Esophagus squamous epithelium (tissue), 5 donors: ENCODE measurements at places on chromosomes 4 and X. TPM values are rescaled to one million over a fixed set of nuclear protein-coding genes. Genes with fewer than 3 reads are reported as not detected.

- no peak for DNase-seq
Observed at GRCh38 chr4:137122876-137123275, 409.4 kb downstream of the PCDH18 start.

DNA sequence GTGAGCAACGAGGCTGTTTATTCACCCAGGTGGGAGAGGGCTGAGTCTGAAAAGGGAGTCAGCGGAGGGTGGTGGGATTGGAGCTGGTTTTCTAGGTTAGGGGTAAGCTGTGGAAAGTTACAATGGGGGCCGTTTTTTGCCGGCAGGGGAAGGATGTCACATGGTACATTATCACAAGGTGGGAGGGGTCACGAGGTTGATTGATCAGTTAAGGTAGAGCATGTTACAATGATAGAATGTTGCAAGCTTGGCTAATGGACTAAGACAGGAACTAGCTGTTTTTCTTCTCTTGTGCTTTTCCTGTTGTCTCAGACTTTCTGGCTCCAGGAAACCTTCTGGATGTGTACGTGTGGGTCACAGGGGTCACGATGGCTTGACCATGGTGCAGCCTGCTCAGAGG is 536.3 kb upstream of the HTR2C start:
- no peak for DNase-seq

Gene ETNPPL
- not detected for total RNA-seq

DNA sequence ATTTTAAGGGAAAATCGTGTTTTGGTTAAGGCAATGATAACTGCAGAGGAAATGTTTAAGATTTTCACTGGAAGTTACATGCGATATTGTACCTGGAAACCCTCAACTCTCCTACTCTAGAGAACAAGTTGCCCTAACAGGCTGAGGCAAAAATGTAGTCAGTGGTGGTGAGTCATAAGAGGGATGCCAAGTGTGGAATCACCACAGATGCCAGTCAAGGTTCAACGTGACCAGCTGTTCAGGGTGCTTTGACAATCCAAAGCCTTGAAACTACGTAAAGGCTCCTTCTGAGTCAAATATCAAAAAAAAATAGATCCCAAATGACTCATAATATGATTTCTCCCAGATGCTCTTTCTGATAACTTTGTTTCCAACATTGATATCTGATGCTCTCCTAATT is 77.9 kb upstream of the AFF2 start:
- DNase-seq, result no peak

Gene GAGE12J
- total RNA-seq, result not detected

DNA sequence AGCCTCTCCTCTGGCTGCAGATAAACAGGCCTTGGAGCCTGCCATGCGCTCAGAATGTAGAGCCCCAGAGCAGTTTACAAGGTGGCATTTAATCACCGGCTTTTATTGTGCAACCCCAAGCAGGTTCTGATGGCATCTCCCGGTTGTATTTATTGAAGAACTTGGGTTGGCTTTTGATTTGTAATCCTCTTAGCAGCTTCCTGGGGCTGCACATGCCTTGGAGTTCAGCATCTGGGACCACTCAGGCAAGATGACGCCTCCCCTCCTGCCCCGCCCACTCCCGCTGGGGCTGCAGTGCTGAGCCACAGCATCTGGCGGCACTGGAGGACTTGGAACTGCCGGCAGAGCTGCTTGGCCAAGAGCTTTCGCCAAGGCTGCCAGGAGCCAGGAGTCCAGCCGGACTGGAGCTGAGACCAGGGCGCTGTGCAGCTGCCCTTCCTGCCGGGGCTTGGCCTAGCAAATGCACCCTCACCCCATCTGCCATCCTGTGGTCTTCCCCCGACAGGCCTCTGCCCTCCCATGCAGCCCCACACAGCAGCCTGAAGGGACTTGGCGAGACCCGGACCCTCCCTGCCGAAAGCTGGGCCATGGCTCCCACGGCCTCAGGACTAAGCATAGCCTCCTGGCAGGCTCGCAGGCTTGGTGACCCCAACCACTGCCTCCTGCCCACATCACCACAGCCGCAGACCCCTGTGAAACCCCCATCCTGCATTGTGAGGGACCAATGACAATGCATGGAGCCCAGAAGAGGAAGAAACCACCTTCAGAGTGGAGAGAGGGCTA is 5.4 kb downstream of the HTRA3 start:
- DNase-seq, result no peak

Gene ARSJ
- 10.3 TPM for total RNA-seq

DNA sequence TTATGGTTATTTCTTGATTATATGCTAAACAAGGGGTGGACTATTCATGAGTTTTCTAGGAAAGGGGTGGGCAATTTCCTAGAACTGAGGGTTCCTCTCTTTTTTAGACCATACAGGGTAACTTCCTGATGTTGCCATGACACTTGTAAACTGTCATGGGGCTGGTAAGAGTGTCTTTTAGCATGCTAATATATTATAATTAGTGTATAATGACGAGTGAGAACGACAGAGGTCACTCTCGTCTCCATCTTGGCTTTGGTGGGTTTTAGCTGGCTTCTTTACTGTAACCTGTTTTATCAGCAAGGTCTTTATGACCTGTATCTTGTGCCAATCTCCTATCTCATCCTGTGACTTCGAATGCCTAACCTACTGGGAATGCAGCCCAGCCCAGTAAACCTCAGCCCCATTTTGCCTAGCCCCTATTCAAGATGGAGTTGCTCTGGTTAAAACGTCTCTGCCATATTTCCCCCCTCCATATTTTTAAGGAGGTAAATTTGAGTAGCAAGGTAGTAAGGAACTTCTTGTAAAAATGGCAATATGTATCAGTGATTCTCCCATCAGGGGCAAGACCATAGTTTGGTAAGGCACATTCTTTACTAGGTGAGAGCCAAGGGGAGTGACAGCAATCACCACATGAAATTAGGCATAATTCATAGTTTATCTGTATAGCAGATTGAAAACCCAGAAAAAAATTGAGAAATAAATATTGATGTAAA is 2.6 kb downstream of the CXCL2 start:
- no peak for DNase-seq

DNA sequence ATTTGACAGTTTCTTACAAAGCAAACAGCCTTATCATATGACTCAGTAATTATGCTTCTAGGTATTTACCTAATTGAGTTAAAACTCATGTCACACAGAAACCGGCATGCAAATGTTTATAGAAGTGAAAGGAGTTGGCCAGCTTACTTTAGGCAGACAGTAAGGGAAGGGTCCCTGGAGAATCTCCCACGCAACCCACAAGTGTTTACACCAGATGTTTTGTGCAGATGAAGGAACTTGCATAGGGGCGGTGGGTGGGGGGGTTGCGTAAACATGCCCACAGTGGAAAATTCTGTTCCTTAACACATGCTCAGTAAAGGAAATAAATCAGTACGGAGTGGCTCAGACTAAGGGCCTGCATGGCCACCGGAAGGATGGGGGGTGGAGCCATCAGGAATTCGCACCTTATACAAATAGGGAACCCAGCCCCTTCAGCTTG is 330.5 kb upstream of the AADAT start:
- DNase-seq, result no peak
